ENCODE measurements at places on chromosomes 4 and X.

DNA sequence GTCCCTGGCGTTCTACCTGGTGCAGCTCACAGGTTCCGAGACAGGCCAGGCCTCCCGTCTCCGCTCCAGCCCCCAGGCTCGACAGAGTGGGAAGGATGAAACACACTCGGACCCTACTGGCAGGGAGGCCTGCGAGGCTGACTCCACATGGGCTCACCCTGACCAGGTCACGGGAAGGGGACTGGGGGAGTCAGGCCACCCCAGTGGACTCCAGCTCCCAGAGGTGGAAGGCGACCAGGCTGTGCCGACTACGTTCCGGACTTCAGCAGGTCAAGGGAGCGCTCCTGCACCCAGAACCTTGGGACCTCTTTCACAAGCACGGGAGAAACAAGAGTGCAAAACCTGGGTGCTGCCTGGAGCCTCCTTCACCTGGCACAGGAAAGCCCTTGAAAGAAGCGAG, 4.6 kb upstream of the IRAK1 start:
- no peak for DNase-seq

- no peak for DNase-seq
These were observed 59.4 kb upstream of the GRPR start for GRCh38 chrX:16063921-16064320.

- no peak for DNase-seq
These were observed 25.5 kb upstream of the MORC4 start for GRCh38 chrX:107025545-107025944.

- no peak for DNase-seq
These were observed 49.2 kb downstream of the IRF2 start for GRCh38 chr4:184424993-184425758.

- no peak for DNase-seq
These were observed 50.0 kb upstream of the CLCN4 start for GRCh38 chrX:10106806-10107205.

- no peak for DNase-seq
These were observed 1508.3 kb upstream of the TENM3 start for GRCh38 chr4:180734753-180735432.

DNA sequence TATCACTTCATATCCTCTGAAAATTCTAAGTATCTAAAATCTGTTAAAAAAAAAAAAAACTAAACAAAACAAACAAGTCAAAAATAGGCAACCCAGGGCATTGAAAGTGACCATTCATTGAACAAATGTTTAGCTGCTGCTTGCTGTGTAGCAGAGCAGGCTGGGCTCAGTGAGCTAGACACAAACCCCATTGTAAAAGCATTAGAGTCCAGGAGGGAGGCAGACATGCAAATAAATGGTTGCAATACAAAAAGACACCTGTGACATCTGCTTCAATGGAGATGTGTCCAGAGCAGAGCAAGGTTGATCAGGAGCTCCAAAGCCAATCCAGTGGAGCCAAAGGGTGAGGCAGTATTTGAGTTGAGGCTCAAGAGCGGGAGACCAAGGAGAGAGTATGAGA, 267.3 kb upstream of the GATB start:
- DNase-seq = no peak

DNA sequence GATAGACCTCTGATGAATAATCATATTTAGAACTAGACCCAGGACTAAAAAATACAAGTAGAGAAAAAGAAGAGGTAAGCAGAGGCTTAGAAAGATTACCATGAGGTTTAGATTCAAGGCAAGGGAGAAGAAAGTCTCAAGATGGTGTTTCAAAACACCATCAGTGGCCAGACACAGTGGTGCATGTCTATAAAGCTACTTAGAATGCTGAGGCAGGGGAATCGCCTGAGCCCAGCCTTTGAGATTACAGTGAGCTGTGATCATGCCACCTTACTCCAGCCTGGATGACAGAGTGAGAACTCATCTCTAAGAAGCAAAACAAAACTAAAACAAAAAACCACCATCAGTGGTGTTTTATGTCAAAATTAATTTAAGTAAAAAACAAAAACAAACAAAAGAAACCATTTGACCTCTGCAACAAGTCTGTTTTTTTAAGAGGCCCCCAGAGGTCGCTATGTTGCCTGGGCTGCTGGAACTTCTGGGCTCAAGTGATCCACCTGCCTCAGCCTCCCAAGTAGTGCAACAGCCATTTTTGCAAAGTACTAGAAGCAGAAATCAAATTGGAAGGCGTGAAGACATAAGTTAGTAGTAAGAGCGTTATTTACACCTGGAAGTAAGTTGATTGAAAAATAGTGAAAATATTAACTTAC, 784.3 kb downstream of the ADGRL3 start:
- DNase-seq = no peak

DNA sequence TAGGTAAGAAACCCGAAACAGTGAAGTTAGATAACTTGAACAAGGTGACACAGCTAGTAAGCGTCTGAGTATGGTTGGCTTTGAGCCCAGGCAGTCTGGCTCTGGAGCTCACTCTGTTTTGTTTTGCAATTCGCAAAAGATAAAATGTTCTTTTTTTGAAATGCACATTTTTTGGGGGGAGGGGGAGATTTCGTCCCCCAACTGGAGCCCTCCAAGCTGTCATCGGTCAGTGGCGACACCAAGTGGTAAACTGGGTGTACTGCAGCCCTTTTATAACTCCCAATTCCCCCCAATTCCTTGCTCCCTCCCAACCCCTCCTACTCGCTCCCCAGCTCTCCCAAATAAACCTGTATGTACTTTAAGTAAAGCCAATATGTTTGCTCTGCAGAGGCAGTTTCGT, 2.8 kb upstream of the CLCN5 start:
- peak; percentile 52 for DNase-seq

DNA sequence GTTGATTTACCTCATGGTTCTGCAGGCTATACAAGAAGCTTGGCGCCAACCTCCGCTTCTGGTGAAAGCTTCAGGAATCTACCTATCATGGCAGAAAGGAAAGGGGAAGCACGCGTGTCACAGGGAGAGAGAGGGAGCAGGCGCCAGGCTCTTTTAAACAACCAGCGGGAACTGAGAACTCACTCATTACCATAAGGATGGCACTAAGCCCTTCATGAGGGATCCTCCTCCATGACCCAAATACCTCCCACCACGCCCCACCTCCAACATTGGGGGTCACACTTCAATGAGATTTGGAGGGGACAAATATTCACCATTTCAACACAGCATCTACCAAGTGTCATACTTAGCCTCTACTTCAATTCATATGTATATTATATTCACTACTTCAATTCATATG, 18.8 kb upstream of the TBC1D8B start:
- DNase-seq = no peak

- no peak for DNase-seq
These were observed 13.1 kb downstream of the SLC25A5 start for GRCh38 chrX:119481323-119481801.

DNA sequence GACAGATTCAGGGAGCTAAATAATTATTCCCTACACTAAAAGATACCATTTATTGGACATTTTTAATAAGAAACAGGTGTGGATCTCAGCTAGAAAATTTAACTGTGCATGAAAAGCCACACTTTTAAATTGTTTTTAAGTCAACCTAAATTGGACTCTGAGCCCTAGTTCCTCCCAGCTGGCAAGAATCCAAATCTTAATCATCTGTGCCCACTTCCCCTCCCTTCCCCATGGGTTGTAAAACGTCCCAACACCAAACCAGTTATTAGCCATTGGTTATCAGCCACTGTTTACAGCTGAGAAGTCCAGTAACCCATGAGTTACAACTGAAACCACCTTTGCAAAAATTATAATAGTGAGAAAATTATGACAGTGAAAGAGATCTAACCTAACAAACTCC, 125.6 kb upstream of the S100G start:
- DNase-seq = no peak

- no peak for DNase-seq
These were observed 38.3 kb upstream of the SPINK2 start for GRCh38 chr4:56859841-56860240.

- no peak for DNase-seq
These were observed 142.7 kb downstream of the NPNT start for GRCh38 chr4:106038012-106038411.

DNA sequence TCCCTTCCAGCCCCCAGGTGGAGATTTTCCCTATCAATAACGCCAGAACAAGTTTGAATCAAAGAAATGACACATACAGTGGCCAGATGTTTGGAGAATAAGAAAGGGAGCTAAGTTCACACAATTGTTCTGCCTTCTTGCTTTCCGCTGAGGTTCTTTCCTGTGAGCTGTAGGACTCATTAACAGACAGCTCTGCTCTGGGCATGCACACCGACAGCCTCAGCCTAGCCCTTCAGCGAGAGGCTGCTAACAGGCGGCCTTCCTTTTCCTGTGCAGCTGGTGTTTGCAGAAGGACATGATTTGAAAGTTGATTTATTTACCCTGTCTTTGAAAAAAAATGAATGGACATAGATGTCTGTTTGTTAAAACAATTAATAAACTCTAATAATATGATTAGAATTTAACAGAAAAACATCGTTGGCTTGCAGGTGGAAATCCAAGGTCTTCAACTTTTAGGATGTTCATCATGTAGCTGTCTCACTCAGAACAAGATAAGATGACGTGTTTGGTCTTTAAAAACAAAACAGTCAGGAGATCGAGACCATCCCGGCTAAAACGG, 183.3 kb downstream of the KDR start:
- DNase-seq = no peak

- DNase-seq = no peak
These were observed 288.1 kb downstream of the DCTD start for GRCh38 chr4:182629096-182629495.

- peak; percentile 55 for DNase-seq
These were observed 143.6 kb downstream of the SLIT2 start for GRCh38 chr4:20395160-20395773.

DNA sequence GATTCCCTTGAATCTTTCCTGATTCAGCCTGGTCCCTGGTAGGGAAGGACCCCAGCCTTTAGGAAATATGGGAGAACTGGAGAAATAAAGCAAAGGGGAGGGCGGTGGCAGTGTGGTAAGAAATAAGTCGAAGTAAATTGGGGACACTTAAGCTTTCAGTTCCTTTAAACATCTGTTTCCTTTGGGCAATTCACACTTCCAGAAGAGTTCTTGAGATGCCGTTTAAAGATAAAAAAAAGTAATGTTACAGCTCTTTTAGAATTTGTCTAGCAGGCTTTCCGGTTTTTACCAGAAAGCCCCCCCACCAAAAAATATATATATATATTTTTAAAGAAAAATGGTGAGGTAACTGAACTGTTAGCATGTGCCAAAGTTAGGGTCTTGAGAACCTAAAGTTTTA, 46.6 kb downstream of the TSPAN7 start:
- no peak for DNase-seq

GRCh38 chrX:150508451-150509367, 59.7 kb upstream of the MTM1 start:
- no peak for DNase-seq

DNA sequence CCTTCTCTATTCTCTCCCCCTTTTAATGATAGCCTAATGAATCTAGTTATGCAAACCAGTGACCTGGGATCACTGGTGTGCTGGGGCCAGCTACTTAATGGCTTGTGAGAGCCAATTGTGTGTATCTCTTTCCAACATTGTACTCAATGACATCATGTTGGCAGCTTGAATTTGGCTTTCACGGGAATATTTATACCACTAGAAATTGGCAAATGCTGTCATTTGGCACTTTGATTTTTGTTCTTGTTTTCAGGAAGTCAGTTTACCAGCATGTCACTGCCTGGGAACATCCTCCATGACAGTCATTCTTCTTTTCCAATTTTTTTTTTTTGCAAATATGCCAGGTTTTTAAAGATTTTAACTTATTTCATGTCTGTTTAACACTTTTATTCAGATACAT, 1685.3 kb downstream of the STIM2 start:
- no peak for DNase-seq

- DNase-seq = no peak
These were observed 459.5 kb upstream of the AGA start for GRCh38 chr4:177901786-177902185.

DNA sequence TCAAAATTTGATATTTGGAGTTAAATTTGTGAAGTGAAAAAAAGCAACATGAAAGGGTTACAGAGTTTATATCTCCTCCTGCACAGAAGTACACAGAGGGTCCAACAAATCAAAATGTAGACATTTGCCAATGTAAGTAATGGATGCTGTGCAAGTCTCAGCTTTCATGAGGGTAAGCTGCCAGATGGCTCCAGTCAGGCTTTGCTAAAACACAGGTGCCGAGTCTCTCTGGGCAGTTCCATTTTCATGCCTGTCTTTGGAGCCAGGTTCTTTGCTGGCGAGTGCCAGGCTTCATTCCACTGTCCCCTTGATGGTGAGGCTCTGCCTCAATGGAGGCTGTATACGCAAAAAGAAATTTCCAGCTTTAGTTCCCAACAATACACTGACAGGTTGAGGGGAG, 27.9 kb downstream of the SLC4A4 start:
- no peak for DNase-seq

GRCh38 chrX:114842181-114842580, 175.2 kb downstream of the IL13RA2 start:
- no peak for DNase-seq

DNA sequence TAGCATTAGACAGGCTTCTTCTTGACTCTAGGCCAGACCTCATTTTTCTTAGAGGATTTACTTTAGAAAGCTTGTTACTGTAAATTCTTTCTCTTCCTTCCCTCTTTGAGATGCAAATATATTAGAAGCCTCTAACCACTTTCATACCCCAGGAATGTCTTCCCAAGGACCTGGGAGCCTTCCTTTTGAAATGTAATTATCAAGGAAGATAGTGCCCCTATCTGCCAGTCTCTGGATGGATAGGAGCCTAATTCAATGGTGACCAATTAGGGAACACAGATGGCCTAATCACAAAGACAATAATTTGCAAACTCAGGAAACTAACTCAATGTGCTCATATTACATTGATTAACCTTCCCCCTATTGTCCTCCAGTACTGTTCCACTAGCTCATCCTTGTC, 145.6 kb upstream of the DCAF8L1 start:
- DNase-seq = no peak

- peak; percentile 93 for DNase-seq
These were observed at the start of gene PHF8 for GRCh38 chrX:54044126-54044876. TSS of gene PHF8 (minus strand) at chrX:54044473. CDS start at chrX:54042728, 1,745 bp downstream.

GRCh38 chr4:185583813-185584212, 48.5 kb upstream of the PDLIM3 start:
- DNase-seq = no peak

- no peak for DNase-seq
These were observed 551.4 kb upstream of the IGFBP7 start for GRCh38 chr4:57661517-57662090.

- DNase-seq = no peak
These were observed 176.2 kb downstream of the ADGRL3 start for GRCh38 chr4:61376301-61376700.

GRCh38 chr4:40194602-40195161, 2.1 kb upstream of the RHOH start:
- no peak for DNase-seq

- no peak for DNase-seq
These were observed 4.9 kb downstream of the ENPEP start for GRCh38 chr4:110480746-110481271.
